ELF-1 (cell line): ENCODE measurements at places on chromosomes 6 and 20.

DNA sequence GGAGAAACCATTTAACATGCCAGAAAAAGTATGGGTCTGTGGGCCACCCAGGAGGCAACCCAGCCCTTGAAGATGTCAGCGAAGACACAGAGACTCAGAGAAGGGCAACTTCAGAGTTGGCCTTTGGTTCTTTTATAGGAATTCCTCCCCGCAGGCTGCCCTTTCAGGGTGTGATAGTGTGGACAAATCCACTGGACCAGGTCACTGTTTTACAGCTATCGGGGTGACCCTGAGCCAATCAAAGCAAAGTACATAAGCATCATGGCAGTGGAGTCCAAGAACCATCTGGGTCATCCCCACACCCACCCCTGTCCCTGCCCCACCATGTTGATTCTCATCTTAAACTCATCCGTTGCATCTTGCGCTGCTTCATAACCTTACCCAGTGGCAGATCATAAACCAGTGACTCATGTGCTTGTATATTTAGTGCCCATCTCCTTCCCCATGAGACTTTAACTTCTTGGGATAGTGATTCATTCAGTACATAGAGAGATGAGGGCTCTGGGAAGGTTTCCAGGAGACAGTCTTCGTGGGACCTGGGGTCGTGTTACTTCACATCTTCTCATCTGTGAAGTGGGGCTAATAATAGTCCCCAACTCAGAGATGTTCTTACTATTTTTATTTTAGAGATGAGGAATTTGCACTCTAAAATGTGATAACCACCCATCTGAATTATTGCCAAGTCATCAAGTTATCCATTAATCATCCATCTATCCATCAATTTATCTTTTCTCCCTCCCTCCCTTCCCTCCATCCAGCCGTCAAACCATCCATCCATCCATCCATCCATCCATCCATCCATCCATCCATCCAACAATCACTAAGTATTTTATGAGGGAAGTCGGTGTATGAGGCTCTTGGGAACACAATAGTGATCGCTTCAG, 51.0 kb downstream of the EDN3 start:
- DNase-seq: no peak

DNA sequence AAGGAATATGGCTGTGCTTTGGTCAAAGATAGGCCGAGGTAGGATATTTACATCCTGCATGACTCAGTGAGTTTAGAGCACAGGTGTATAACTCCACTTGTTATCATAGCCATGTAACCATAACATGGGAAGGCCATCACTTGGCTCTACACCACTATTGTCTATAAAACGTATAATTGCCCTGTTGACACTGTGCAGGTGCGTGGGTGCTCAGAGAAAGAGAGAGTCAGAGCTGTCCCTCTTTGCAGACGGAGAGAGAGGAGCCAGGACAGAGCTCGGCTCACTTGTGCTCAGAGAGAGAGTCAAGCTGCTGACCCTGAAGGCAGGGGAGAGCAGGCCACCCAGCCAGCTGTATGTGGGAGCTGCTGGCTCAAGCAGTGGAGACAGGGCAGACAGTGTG, 46.0 kb downstream of the OR2B6 start:
- no peak for DNase-seq

GRCh38 chr6:5958921-5959320, 47.8 kb downstream of the NRN1 start:
- no peak for DNase-seq

GRCh38 chr6:128403618-128404444, 116.6 kb downstream of the PTPRK start:
- DNase-seq: no peak

GRCh38 chr20:63244468-63244867, 8.8 kb downstream of the BIRC7 start:
- no peak for DNase-seq

DNA sequence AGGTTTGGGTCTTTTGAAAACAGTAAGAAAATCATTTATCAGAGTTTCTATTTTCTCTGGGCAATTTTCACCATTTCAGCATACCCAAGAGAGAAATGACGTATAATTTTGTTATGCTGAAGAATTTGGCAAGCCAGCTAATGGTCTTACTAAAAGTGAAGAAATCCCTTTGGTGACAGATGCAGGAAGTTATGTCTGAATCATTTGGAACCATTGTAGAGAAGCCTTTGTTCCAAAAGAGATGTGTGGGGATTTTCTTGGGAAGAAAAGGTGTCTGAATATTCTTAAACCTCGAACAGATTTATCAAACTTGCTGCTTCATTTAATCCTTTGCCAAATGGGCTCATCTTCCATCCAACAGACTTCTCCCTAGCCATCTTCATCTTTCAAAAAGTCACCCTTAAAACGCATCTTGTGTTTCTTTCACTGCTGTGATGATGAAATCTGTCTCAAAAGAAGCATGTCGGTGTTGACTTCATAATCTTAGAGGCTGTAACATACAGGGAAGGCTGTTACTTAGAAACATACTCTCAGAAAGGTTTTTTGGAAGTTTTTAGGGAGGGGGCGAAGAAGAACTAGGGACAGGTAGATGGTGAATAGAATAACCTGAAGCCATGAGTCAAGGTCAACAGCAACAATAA, 39.5 kb downstream of the CITED2 start:
- no peak for DNase-seq
